ENCODE measurements at places on chromosomes 5 and 9.

GRCh38 chr5:141430332-141431113 lies at the start of gene PCDHGA12:
Gene PCDHGA12 (plus strand): TSS chr5:141430507. CDS start chr5:141430760, 253 bp downstream.
- DNase-seq, result peak; percentile 41

DNA sequence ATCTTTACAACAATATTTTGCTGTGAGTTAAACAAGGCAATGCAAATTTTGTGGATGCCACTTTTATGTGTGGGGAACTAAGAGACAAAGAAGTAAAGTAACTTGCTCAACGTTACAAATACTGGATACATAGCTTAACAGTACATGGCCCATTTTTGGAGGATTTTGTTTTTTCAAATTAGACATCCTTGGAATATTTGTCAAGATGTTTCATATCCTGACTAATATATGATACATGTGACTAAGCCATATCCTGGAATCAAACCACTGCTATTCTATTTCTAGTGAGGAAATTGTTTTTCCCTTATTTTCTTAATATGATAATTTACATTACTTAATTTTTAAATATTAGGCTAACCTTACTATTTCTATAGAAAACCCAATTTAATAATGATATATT lies 529.8 kb downstream of the DMRTA1 start:
- no peak for DNase-seq

DNA sequence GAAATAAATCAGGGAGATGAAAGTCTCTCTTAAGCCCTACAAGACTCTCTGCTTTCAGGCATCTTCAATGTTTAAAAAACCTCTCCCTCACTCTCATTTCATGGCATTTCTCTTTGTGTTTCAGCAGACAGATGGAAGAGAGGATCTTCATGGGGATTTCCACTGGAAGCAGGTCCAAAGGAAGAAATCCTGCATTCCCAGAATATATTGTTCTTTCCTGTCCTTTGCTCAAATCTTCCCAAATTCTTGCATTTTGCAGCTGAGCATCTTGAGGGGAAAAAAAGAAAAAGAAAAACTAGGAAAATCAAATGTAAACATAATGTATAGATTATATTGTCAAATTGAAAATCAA lies 382.2 kb downstream of the ENC1 start:
- DNase-seq, result no peak

- DNase-seq, result no peak
Measured at GRCh38 chr9:134545543-134546245, 95.9 kb upstream of the COL5A1 start.

DNA sequence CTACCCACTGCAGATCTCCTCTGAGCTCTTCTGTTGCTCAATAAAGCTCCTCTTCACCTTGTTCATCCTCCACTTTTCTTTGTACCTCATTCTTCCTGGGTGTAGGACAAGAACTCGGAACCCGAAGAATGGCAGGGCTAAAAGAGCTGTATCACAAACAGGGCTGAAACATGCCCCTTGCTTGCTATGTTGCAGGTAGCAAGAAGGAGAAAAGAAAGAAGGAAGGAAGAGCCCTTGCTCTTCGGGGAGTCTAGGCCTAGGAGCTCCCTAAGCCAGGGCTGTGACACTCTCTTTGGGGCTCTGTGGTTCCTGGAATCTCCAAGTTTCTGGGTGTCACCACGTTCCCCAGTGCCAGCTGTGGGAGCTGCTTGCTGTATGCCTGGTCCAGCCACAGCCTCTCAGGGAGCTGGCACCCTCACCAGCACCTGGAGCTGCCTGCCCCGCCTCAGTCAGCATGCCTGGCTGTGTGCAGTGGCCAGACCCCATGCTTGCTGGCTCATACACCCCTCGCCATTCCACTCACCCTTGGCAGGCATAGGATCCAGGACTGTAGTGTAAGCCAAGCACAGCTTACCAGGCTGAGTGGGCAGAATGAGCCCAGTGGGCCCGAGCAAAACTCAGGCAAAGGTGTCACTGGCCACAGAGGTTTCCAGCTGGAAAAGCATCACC lies 274.8 kb upstream of the ADRA1B start:
- DNase-seq, result no peak

- DNase-seq, result peak; percentile 79
Measured at GRCh38 chr9:73116031-73116430, 35.6 kb upstream of the ANXA1 start.

Measured in activated CD4-positive, alpha-beta T cell treated with anti-CD3 and anti-CD28 coated beads, Interleukin-2, Interleukin-4, amounts not matched to agents 100 ng/mL and 50 ng/mL, durations not matched to agents 16 hours and 8 hours (primary cell).